ENCODE measurements at places on chromosomes 6 and 20.

DNA sequence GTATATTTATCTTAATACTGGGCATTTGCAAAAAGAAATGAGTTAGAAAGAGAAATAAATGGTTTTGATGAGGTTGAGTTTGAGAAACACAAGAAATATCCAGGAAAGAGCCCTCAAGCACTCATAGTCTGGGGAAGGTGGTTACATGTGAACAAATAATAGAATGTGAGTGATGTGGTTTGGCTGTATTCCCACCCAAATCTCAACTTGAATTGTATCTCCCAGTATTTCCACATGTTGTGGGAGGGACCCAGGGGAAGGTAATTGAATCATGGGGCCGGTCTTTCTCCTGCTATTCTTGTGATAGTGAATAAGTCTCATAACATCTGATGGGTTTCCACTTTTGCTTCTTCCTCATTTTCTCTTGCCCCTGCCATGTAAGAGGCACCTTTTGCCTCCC is 334.1 kb downstream of the COL12A1 start:
- no peak for DNase-seq

GRCh38 chr6:16694781-16695578 is 66.3 kb downstream of the ATXN1 start:
- DNase-seq: no peak

- DNase-seq: no peak
Observed at GRCh38 chr6:90076511-90077415, 182.5 kb downstream of the GJA10 start.

GRCh38 chr20:10078403-10078802 is 43.6 kb downstream of the ANKEF1 start:
- no peak for DNase-seq

DNA sequence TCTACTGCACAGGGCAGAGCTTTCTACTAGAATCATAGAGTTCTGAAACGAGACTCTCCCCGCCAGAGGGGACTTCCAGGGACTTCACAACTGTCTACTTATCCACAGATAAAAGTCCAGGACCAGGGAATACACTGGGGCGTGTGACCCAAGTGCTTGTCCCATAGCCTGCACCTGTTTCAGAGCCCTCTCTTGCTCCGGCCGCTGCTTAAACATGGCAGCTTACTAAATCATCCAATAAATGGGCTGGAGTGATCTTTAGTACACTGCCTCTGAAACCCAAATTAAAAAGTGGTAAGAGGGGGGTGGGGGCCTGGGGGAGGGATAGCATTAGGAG is 8.9 kb upstream of the RAB44 start:
- no peak for DNase-seq

DNA sequence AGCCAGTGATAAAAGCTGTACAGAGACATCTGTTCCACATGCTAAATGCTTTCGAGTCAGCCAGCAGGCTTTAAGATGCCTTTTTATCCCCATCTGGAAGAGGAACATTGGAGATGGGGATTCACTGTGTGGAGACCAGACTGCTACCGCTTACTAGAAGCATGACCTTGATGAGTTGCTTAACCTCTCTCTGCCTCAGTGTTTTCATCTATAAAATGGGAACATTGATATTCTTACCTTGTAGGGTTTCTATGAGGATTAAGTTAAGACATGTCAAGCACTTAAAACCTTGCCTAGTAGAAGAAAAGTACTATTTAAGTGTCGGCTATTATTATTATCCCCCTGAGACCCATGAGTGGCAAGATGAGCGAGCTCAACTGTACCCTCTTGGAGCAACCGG is 165.3 kb upstream of the SNX9 start:
- DNase-seq: no peak

GRCh38 chr6:128032042-128032441 is 131.2 kb upstream of the THEMIS start:
- no peak for DNase-seq

DNA sequence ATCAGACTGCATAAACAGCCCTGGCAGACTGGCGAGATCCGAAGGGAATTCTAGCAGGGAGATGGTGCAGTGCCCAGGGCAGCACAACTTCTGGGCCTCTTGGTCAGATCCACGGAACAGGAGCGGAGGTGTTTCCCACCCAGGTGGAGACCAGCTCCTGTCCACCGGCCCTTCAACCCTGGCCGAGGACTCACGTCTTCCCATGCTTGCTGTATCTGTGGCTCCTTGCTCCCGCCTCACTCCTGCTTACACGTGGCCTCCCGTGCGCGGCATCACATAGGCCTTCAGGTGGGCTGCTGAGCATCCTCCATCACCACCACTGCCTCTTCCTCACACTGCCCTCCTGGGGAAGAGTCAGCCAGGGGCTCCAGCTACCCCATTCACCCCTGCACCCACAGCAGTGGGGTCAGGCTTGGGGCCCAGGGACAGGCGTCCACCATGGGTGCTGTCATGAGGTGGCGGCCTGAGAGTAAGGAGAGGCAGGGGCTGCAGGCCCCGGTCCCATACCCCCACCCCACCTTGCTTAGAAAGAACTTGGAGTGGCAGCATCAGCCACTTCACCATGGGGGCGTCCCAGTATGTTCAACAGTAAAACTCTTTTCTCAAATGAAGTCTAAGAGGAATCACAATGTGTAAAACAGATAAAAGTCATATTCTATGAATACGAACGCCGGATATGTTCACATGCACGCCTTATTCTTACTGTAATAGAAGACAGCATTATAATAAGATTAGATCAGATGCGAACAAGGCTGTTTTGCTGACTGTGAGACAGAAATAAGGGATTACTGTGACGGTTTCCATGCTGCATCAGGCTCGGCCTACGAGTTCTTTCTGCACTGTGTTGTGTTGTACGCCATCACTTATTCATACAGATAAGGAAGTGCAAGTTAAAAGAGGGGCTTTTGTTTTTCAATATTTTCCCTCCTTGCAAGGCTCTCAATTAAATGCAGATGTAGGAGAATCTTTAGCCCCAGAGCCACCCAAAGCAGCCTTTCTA is 165.4 kb downstream of the GRM4 start:
- DNase-seq: no peak
